ENCODE measurements at places on chromosomes 7 and 10. TPM values are rescaled to one million over a fixed set of nuclear protein-coding genes. Genes with fewer than 3 reads are reported as not detected.

The TWIST1 gene
- not detected for total RNA-seq

DNA sequence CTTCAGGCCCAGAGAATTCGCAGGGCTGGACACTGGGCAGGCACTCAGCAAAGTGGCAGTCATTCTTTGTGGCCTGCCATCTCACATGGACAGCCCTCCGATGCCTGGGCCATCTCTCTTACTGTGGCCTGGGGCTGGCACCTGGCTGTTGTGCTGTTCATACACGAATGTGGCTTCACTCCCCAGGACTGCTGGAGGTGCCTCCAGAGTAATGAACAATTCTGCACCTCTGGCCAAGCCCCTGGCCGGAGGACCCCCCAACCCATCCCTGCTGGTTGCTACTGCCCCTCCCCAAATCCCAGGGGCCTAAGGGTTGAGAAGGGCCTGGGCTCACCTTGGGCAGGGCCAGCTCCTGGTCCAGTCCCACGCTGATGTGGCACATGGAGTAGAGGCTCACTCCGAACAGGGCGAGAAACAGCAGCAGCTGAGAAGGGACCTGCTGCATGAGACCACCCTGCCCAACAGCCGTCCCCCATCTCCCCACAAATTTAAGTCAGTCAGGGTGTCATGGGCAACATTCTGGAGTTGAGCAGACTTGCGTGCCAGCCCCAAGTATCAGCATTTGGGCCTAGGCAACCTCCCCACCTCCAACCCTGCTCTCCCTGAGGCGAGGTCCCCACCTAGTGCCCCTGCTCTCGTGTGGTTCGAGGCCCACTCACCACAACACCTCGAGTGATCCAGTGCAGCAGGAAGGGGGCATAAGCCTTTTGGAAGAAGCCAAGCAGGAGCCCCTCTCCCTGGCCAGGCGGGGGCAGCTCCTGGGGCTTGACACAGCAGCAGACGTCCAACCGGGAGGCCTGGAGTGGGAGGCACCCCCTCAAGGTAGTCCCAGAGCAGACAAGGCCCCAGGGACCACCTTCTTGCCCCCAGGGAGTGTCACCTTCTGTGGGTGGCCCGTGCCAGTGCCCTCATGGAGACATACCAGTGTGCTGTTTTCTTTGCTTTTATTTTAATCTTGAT, 9.4 kb downstream of the NPC1L1 start:
- no peaks in the 10 kb centered on the region for H3K36me3 ChIP-seq
- DNase-seq: no peak
- peaks cover 8% of the 10 kb centered on the region for H3K4me1 ChIP-seq
- no peak overlapping the region for H3K27ac ChIP-seq

- H3K27ac ChIP-seq: no peak overlapping the region
- no peak for DNase-seq
- peaks cover 15% of the 10 kb centered on the region for H3K4me1 ChIP-seq
- H3K27me3 ChIP-seq: no peaks in the 10 kb centered on the region
- no peak overlapping the region for H3K4me3 ChIP-seq
- H3K36me3 ChIP-seq: peaks cover 2% of the 10 kb centered on the region
These were observed 63.6 kb downstream of the CUBN start for GRCh38 chr10:17066000-17066399.

DNA sequence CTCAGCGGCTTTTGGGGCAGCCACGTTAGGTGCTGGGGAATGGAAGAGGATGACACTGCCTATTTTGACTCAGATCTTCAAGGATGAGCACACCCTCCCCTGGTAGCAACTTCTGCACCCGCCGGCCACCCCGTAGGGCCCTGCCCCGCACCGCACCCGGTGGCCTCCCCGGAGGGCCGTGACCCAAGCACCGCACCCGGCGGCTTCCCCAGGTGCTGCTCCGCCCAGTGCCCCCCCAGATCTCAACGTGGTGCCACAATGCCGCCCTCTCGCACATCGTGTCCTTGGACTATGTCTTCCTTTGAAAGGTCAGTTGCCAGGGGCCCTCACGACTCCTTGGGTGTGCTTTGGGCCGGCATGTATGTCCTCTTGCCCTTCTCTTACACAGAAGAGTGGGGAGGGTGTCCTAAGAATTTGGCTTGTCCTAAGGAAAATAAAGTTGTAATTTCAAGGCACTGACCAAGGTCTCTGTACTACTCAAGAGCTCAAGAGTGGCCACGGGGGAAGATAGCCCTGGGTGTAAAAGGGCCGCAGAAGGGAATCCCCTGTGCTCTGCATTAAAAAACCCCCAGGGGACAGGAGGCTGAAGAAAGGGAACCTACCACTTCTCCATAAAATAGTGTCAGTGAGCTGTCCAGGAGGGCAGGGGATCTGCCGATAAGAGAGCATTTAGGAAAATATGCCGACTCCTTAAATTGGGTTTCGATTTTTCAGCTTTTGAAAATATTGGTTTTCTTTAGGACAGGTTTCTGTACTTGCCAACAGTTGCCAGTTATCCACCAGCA, 1.6 kb upstream of the LANCL2 start:
- peak overlapping the region; percentile 43 for H3K4me3 ChIP-seq
- H3K27me3 ChIP-seq: peaks cover 20% of the 10 kb centered on the region
- H3K27ac ChIP-seq: no peak overlapping the region

- H3K4me3 ChIP-seq: no peak overlapping the region
- no peaks in the 10 kb centered on the region for H3K4me1 ChIP-seq
- no peak for DNase-seq
These were observed 51.9 kb upstream of the A1CF start for GRCh38 chr10:50937230-50937907.
